ENCODE measurements at places on chromosomes 3 and 15.

DNA sequence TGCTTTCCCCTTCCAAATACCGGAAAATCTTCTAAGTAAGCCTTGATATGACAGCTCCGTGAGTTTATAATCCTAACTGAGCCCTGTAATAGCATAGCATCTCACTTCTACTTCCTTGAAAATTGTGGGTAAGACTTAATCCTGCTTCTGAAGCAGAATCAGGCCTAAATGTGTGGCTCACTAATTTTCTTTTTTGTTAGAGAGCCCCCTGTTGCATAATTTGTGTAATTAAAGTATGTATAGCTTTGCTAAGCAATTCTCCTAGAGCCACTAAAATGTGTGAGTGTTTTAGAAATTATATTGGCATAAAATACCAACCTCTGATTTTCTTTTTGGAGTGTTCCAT is 304.4 kb downstream of the FGF12 start:
- no peak for DNase-seq

- no peak for DNase-seq
These were observed 42.9 kb downstream of the PXYLP1 start for GRCh38 chr3:141274411-141275031.

GRCh38 chr3:16482194-16482769 is 31.2 kb downstream of the RFTN1 start:
- no peak for DNase-seq

GRCh38 chr3:156050918-156051317 is 69.5 kb upstream of the KCNAB1 start:
- DNase-seq, result no peak

DNA sequence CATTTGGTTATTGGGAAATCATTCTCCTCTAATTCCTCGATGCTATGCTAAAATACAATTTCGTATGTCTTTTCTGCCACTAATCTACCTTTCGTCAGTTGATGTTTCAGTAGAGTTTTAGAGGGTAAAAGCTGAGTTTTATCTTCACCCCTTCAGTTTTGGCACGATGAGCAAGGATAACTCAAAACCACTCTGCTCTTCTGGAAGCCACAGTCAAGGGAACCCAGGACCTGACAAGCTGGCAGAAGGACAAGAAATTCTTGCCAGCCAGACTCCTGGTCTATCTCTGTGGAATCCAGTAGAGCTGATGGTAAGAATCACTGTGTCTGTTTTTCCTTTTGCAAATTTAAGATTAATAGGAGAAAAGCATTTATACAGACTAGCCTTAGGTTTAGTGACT is 414.4 kb upstream of the LRRC3B start:
- no peak for DNase-seq

DNA sequence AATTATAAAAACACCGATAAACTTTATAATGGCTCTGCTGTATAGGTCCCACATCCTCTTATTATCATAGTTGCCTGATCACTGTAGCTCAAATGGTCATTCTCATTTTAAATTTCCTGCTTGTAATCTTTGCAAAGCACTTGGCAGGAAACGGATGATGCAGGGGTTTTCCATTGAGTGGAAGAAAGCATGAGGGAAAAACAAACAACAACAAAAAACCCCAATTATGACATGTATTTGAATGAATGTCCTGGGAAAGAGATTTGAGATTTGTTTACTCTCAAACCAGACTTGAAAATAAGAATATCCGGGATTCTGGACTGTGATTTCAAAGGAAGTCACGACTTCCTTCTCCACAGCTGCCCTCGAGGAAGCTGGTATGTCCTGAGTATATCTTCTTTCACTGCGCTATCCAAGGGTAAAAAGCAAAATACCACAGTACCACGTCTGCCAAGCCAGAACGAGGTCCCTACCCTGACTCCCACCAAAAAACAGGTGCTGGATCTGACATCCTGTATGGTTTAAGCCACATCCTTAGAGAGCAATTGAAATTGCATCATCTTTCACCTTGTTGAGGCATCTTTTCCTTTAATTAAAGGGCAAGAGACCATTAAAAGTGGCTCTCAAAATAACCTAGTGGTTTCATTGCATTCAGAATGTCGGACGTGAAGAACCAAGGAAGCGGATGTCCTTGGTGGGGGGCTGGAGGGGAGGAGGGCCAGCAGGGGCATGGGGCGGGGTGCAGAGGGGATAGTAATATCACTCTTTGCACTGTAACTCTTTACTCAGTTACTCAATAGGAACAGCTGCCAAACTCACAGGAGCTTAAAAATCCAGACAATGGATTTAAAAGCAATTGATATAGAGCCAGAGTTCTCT is 13.5 kb upstream of the TIPIN start:
- no peak for DNase-seq

DNA sequence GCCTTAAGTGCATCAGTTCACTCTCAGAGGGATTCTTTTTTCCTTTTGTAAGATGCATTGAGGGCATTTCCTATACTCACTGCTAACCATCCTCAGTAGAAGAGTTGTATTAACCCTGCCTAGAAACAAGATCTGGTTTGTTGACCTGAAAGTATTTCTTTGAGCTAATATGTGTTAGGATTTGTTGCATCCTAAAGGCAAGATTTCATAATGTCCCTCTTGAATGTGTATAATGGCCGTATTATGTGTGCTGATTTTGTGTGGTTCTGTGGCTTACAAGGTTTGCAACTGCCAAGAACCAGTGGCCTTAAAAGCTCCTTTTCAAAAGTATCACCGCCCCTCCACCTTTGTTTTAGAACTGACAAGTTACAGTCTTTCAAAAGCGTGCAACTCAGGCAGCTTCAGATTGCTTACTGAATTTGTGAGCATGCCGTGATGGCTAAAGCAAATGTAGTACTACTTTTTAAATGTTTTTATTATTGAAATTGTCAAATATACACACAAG is 182.0 kb upstream of the BHLHE40 start:
- no peak for DNase-seq

- no peak for DNase-seq
These were observed at the start of gene CHL1 for GRCh38 chr3:196311-197148. TSS of gene CHL1 (plus strand) at chr3:196763. CDS start at chr3:319777, 123,014 bp downstream.

DNA sequence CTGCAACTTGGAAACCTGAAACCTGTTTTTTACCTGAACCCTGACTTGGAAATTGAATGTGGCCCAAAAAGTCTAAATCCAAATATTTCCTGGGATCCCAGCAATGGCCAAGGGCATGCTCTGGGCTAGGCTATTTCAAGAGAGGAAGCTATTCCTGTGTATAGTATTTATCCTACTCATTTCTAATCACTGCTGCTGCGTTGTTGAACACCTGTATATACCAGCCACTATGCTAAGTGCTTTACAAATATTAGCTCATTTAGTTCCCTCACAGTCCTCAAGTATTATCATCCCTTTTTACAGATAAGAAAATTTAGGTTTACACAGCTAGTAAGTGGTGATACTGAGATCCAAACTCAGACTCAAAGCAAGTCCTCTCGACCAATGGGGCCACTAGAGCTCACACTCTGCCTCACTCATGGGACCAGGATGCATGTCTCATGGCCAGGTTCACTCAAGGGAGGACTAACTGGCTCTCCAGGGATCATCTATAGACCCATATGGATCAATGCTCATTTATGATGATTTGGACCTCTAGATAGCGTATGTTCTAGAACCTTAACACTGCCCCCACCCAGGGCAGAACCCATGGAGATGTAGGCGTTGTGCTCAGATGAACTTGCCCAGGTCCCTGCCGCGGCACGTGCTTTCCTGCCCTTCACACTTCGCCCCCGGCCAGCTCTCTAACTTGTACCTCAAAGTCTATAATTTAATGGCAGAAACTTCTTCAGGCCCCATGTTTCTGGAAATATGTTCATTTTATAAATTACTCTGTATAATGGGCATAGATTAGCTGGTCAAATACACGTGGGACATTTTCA is 2.6 kb upstream of the CCR4 start:
- DNase-seq, result no peak

- no peak for DNase-seq
These were observed 384.7 kb downstream of the NTRK3 start for GRCh38 chr15:87871731-87872320.

DNA sequence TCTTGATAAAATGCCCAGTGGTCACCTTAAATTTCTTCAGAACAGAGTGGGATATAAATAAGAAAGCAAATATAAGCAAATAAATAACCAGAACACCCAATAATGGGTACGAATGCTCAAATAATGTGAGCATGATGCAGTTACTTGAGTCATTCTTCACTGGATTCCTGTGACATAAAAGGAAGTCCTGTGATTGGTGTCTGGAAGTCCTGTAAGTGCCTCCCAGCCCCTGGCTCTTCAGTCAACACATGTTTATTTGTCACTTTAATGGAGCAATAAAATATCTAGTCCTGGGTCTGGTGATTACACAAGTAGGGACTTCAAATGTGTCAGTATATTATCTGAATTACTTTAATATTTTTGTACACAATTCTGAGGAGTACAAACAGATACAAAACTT is 30.4 kb downstream of the TMEM212 start:
- DNase-seq, result no peak

DNA sequence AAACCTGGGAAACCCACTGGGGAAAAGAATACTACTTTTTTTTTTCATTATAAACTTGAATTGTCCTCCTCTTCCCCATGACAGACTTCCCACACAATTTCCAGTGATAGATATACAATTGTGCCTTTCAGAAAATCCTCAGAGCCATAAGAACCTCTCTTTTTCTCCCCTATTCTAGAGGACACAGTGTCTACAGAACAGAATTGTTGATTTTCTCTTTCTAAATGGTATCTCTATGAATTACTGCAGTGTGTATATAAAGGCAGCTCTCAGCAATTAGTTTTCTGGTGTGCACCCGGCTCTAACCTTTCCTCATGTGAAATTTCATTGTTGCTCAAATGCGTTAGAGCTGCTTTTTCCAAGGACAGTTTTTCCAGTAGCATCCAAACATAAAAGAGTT is 430.1 kb downstream of the TUSC7 start:
- DNase-seq, result no peak

GRCh38 chr3:22704571-22705354 is 498.4 kb upstream of the UBE2E2 start:
- DNase-seq, result no peak

DNA sequence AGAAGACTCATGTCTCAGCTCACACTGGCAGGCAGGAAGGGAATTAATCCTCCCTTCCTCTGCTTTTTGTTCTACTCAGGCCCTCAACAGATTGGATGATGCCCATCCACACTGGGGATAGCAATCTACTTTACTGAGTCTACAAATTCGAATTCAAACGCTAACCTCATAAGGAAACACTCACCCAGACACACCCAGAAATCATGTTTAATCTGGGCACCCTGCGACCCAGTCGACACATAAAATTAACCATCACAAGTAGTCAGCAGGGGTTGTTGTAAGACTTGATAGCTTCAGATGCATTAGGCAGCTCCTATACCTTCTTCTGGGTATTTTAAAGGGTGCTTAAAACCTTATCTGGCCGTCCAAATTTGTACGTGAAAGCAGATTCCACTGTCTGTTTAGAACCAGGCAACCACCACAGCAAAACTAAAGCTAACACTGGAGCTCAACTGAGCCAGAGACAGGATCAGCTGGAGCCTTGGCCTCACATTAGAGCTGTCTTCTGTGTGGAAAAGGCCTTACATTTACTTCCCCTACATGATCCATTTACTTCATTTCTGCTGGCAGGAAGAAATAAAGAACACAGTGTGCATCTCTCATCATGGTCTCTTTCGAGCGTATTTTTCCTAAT is 407.3 kb upstream of the PPP2R3A start:
- no peak for DNase-seq

DNA sequence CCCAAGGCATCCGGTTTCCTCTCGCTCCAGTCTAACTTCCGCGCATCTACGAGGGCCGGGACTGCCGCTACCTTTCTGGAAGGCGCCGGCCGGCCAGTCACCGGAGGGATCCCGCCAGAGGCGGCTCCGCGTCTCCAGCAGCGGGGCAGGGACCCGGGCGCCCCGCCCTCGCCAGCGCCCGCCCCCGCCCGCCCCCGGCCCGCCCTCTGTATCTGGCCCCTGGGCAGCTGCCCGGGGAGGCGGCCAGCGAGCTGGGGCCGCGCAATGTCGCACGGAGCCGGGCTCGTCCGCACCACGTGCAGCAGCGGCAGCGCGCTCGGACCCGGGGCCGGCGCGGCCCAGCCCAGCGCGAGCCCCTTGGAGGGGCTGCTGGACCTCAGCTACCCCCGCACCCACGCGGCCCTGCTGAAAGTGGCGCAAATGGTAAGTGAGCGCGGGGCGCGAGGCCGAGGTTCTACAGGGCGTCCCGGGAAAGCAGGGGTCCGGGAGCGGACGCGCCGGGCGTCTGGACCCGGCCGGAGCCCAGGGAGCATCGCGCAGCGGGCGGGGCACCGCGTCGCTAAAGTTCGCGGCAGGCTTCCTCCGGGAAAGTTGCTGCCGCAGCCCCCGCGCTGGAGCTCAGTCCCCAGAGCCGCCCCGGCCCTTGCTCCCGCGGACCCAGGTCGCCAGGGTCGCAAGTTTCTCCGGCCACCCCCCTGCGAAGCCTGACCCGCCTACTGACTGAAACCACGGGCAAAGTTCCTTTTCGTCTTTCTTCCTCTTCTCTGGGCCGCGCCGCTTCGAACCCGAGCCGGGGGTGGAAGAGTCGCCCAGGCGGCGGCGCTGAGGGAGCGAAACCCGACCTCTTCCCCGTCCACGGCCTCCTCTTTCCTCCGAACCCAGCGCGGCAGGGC is at the start of gene CMTM7:
Gene CMTM7 (plus strand): TSS at position 211 of the 893 bp plus-strand sequence. CDS start 54 bp downstream, at position 265.
- DNase-seq, result no peak

DNA sequence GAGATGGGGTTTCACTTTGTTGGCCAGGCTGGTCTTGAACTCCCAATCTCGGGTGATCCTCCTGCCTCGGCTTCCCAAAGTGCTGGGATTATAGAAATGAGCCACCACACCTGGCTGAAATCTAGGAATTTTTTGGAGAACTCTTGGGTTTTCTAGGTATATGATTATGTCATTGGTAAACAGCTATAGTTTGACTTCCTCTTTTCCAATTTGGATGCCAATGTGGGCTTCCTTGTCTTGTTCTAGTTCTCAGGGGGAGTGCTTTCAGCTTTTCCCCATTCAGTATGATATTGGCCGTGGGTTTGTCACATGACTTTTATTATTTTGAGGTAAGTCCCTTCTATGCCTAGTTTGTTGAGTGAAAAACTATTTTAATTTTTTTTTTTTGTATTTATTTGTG is 17.9 kb downstream of the KCNMB3 start:
- no peak for DNase-seq

GRCh38 chr3:9945358-9945757 is 6.8 kb downstream of the PRRT3 start:
- no peak for DNase-seq

DNA sequence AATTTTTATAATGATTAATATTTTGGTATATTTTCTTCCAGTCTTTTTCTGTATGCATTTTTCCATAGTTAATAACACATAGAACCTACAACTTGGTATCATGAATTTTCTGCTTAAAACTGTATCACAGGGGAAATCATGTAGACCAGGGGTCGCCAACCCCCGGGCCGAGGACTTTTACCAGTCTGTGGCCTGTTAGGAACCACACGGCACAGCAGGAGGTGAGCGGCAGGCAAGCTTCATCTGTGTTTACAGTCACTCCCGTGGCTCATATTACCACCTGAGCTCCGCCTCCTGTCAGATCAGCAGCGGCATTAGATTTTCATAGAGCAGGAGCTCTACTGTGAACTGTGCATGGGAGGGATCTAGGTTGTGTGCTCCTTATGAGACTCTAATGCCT is 54.7 kb downstream of the RPL22L1 start:
- no peak for DNase-seq

All from NK-92 treated with Interleukin-12 subunit alpha and Interleukin-12 subunit beta, amount 100 ng/mL, for 24 hours (cell line).